ENCODE measurements at places on chromosomes 1 and 21. TPM values are rescaled to one million over a fixed set of nuclear protein-coding genes. Genes with fewer than 3 reads are reported as not detected.

Gene CCT3
- 221 TPM for total RNA-seq

Gene SMPDL3B
- total RNA-seq, result 0.41 TPM

DNA sequence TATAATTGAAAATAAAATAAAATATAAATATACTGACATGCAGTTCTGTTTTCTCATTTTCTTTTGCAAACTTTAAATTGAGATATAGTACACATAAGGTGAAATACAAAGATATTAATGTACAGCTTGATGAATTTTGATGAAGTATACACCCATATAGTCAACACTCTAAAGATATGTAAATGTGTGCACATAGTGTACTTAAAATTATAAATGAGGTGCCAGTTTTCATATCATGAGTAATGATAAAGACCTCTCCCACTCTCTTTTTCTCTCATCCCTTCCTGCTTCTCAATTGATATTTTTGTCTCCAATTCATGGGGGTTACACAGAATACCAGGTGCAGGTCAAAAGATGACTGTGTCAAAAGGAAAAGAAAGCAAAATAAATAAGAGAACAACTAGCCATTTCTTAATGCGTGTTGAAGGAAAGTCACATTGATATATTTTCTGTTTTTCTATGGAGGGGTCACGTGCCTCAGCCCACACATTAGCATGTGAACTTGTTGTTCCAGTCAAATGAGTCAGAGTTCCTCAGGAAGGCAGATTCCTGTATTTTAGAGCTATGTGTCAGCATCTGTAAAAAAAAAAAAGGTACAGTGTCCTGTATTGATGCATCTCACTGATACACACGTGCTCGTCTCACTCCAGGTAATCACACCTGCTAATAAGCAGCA lies 64.3 kb upstream of the HOOK1 start:
- no peak for DNase-seq

- DNase-seq, result no peak
These were observed 14.2 kb downstream of the MT1HL1 start for GRCh38 chr1:236990052-236990445.

DNA sequence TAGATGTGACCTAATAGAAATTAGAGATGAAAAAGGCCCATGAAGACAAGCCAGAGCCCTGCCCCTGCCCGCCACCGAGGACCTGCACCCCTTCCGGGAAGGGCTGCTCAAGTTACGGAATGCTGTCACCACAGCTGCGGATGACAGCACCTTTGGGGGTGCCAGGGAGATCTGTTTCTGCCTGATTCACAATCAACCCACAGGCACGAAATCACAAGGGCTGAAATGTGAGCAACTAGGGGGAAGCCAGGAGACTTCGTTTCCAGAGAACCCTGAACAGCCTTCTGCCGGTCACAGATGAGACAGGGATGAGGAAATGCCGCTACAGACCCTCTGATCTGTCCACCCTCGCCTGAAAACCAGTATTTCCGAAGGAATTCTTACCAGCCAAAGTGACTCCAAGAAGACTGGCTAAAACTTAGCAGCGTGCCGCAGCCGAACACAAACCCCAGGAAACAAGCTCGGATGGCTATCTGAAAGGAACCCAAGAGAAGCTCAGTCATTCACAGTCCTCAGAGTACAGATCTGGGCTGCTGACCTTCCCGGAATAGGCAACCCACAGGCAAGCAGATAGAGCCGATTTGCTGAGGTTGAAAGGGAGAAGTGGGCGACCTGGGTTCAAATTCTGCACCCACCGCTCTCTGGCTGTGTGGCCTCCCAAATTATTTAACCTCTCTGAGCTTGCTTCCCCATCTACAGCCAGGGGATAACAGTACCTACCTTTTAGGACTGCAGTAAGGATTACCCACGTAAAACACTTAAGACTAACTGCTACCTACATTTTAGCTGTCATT lies 1.1 kb downstream of the ICMT start:
- DNase-seq, result no peak

DNA sequence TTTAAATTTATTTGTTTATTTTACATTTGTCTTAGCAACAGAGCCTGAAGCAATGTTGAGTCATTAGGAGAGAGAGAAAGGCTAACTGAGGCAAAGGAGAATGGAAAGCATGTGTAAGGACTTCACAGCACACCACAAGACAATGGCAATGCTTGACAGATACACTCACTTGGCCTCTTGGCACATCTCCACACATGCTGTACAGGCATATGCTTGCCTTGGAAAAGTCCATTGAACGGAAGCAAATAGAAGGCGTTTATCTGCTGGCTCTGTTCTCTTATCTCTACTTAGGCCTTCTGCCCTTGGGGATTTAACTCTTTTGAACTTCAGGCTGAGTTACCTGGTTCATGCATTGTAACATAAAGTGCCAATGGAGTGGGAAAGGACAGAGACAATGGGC lies 262.2 kb upstream of the POU3F1 start:
- no peak for DNase-seq
